IPS-NIHi11 (cell line): ENCODE measurements at places on chromosomes 2 and 18.
A peak's percentile ranks its signal among the peaks of the same experiment; 100 is the strongest.

DNA sequence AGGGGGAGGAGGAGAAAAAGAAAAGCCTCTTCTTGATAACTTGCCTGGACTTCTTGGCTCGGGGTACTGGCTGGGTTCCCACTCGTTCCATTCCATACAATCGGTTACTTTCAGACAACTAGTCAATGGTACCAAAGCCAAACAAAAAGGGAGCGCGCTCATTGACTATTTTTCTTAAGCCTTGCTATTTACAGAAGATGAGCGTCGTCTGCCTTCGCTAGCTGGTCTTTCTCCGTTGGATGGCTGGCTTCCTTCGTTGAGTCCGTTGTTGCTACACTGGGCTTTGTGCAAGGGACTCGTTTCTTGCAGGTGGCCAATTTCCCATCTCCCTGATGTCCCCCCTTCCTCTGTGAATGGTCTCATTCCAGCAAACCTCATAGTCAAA is 260.4 kb downstream of the ZNF516 start:
- no peak for DNase-seq

DNA sequence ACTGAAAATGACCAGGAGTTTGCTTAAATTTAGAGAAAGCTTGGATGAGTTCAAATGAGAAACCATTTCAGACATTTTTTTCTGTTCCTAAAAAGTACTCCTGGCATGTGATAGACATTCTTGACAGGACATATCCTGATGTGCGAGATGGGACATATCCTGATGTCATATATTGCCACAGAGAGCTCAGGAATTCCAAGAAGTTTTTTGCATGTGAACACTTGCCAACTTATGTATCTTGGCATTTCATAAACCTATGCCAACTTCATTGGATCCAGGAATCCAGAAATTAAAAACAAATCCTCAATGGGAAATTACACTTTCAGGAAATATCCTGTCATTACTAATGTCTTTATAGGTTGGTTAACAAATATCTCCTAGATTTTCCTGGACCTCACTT is 2.9 kb upstream of the SERPINB3 start:
- DNase-seq, result no peak

GRCh38 chr2:53252115-53252514 is 515.5 kb upstream of the CHAC2 start:
- DNase-seq, result no peak

- no peak for DNase-seq
Measured at GRCh38 chr2:210971431-210971830, 415.0 kb downstream of the CPS1 start.

GRCh38 chr2:38528008-38528442 is 74.7 kb downstream of the HNRNPLL start:
- DNase-seq, result peak; percentile 83

- peak; percentile 11 for DNase-seq
Measured at GRCh38 chr2:115163572-115163971, 721.1 kb downstream of the DPP10 start.

DNA sequence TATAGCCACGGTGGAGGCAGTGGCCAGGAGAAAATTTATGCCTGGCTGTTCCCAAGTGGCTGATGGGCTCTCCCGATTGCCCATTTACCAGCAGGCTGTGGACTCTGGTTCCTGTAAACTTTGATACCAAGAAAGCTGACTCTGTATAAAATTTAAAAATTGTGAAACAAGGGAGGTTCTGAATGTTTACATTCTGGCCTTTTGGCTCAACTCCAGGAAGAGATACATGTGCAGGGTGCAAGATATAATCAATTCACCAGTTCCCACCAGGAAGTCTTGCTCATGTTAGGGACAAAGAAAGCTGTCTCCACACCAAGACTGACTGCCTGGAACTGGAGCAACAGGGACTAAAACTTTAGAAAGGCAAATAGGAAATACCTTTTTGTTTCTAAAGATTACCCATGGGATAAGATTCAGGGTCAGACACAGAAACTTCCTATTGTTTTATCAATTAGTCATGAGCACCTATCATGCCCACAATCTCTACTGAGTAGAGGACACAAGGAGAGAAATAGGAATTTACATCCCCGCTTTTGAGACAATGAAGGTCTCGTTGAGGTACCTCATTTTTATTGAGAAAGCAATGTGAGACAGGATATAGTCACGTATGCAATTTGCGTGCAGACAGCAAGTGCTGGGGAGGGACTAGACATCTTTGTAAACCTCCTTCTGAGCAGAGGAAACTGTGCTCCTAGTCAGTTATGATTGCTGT is 123.5 kb downstream of the LIPG start:
- no peak for DNase-seq

- DNase-seq, result no peak
Measured at GRCh38 chr2:69538872-69539548, 101.8 kb upstream of the NFU1 start.

GRCh38 chr18:74513149-74513882 is 17.2 kb downstream of the CNDP2 start:
- DNase-seq, result no peak

DNA sequence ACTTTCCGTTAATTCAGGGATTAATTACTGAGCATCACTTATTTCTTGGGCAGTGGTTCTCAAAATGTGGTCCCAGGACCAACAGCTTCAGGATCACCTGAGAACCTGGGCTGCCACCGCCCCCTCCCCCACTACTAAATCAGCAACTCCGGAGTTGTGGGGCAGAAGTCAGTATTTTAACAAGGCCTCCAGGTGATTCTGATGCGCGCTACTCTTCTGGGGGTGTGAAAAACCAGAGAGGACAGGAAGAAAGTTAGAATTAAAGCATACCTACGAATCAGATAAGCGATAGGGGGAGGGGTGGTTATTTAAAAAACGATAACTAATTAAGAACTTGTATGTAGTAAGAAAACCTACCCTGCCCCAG is 319 bp downstream of the ZSCAN30 start:
- DNase-seq, result peak; percentile 61

- DNase-seq, result no peak
Measured at GRCh38 chr2:119512946-119513345, 11.3 kb downstream of the SCTR start.

DNA sequence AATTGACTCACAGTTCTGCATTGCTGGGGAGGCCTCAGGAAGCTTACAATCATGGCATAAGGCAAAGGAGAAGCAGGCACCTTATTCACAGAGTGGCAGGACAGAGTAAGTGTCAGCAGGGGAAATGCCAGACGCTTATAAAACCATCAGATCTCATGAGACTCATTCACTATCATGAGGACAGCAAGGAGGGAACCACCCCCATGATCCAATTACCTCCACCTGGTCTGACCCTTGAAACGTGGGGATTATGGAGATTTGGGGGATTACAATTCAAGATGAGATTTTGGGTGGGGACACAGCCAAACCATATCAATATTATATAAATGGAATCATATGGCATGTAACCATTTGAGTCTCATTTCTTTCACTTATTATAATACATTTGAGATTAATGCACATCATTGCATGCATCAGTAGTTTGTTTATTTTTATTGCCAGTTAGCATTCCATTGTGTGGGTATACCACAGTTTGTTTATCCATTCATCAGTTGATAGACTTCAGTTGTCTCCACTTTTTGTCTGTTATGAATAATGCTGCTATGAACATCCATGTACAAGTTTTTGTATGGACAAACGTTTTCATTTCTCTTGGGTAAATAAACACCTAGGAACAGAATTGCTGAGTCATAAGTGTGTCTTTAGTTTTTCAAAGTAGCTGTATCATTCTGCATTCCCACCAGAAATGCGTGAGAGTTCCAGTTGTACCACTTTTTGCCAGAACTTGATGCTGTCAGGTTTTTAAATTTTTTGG is 5.8 kb upstream of the SRBD1 start:
- DNase-seq, result no peak

DNA sequence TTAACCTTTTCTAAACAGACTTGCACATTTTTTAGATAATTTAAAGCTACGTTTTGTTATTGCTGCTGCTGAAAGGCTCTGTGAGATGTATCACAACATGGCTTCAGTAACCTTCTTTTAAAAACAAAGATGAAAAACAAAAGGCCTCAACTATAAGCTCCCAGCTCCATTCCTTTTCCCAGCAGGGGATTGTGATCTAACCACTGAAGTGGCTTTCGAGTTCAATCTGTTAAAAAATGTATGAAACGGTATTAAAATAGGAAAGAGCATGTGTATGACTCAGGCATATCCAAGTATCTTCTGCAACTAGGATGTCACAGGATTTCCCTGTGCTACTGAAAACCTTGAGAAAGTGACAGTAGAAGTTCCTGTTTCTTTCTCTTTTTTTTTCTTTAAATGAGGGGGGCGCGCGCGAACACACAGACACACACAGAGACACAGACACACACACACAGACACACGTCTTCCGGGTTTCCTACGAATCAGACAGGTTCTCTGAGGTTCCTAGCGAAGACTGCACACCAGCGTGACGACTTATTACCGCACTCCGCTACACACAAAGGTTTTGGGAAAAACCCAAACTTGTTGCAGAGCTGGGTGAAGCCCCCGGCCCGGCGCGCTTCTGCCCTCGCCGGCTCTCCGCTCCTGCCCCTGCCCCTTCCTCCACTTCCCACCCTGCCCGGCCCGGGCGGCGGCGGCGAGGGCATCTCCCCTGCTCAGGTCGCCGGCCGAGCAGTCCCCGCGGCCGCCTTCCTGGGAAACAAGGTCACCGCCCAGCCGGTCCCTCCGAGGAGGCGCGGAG is 86.8 kb downstream of the RBMS1 start:
- DNase-seq, result no peak

- no peak for DNase-seq
Measured at GRCh38 chr2:217973008-217973787, 29.6 kb downstream of the TNS1 start.

GRCh38 chr2:218635719-218636118 is 23.7 kb downstream of the ZNF142 start:
- no peak for DNase-seq

- no peak for DNase-seq
Measured at GRCh38 chr2:48129293-48129950, 223.1 kb upstream of the FBXO11 start.

DNA sequence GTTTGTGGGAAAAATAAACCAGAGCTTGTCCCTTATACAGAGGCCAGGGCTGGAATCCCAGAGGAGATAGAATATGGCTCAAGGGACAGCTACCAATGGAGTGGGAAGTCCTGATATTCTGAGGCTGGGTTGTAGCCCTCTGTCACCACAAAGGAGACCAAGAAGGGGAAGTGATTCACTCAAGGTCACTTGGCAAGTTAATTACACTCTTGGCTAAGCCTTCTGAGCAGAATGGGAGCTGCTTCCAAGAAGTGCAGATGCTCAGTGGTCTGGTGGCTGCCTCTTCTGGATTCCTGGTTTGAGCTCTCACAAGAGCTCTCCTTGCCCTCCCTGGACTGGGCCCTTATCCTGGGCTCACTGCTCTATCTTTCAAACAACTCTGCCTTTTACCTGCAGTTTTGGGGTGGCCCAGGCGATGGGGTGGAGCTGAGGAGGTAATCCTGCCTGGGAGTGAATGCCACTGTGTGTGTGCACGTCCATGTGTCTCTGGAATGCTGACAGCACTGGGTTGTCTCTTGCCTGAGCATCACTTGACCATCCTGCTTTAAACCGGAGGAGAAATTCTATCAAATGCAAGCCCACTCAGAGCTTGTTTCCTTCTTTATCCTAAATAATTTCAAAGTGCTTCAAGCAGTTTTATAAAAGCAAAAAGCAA is 168.2 kb downstream of the KCNS3 start:
- no peak for DNase-seq

DNA sequence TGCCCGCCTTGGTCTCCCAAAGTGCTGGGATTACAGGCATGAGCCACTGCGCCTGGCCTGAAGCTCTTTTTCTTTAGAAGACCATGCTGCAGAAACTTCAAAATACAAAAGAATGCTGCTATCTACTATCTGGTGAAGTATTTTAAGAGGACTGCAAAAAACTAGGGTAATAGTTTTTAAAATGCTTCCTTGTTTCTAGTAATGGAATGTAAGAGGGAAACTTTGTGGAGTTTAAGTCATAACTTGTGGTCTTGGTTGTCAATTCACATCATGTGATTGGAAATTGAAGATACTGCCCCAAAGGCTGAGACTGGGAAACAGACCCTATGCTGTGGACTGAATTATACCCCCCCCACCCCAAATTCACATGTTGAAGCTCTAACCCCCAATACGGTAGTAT is 68.3 kb downstream of the B3GNT2 start:
- DNase-seq, result no peak

- no peak for DNase-seq
Measured at GRCh38 chr2:119265693-119266066, 42.0 kb downstream of the STEAP3 start.

- DNase-seq, result no peak
Measured at GRCh38 chr2:197086500-197086899, 160.0 kb upstream of the PGAP1 start.

- no peak for DNase-seq
Measured at GRCh38 chr2:99959261-99960014, 183.0 kb downstream of the AFF3 start.

DNA sequence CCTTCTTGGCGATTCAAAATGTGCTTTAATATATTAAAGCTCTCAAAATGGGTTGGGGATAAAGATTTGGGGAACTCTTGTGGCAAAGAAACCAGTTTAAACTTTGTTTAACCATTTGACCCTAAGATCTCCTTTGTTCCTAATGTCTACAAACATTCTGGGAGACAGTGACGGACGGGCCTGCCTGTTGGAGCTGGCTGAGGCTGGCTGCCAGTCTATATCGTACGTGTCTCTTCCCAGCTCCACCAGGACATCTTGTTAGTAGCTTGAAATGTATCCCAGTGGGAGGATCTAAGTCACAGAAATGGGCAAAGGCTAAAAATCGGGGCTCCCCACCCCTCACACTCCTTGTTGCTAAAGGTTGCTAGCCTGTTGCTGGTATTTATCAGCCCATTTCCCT is 30.7 kb downstream of the ZNF532 start:
- no peak for DNase-seq

DNA sequence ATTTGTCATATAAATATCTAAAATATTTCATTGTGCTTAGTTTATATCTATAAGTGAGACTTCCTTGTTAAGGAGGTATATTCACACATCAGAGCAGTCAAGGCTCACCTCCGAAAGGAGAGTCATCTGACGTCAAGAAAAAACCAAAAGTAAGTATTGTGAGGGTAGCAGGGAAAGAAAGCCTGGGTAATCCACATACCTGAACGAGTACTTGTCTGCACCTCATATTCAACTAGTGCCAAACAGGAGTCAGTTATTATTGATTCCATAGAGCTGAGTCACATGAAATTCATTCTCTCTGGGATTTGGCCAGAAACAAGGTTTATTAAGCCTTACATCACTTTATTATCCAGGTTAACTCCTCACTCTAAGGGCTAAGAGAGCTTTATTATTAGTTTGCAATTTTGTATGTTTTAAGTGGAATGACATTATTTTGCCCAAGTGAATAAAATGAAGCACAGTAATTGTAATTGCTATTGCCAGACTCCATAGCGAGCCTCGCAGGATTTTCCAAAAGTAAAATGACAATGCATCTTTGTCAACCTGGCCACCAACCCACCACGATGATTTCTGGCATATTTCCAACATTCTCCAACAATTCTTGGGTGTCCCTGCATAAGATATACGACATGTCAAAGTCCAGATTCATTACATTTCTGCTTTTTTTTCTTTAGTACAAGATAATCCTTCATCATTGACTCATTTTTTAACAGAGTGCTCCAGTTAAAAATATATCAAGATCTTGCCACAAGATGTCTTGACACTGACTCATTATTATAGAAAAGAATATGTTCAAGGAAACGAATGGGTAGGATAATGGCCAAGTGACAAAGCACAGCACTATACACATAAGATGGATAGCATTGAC is 1210.4 kb upstream of the ACVR2A start:
- peak; percentile 8 for DNase-seq

- DNase-seq, result no peak
Measured at GRCh38 chr2:74081030-74081762, 66.5 kb downstream of the BOLA3 start.
